ENCODE measurements at places on chromosomes 1 and 21.

DNA sequence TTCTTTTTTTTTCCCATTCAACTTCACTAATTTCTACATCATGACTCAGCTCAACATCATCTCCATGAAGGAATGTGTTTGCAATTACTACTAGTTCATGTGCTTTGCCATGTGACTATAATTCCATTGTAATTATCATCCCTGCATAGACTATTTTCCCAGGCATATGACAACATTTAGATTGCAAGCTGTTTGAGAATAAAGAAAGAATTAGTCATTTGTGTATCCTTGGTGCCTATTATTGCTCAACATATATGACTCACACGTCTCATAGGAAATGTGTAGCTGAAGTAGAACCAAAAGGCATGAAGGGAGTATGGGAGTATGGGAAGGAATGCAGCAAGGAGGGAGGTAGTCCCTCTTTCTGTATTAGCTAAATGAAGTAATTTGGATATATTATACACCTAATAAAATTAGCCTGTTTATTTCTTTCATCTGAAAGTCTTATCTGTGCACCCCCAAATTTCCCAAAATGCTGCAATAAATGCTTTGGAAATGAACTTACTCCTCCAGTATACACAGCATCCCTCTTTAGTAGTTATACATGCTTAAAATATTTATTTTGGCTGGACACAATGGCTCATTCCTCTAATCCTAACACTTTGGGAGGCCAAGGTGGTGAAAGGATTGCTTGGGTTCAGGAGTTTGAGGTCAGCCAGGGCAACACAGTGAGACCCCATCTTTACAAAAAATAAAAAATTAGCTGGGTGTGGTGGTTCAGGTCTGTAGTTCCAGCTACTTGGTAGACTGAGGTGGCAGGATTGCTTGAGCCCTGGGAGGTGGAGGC, 316.9 kb upstream of the ADGRL4 start:
- peak; percentile 92 for DNase-seq

DNA sequence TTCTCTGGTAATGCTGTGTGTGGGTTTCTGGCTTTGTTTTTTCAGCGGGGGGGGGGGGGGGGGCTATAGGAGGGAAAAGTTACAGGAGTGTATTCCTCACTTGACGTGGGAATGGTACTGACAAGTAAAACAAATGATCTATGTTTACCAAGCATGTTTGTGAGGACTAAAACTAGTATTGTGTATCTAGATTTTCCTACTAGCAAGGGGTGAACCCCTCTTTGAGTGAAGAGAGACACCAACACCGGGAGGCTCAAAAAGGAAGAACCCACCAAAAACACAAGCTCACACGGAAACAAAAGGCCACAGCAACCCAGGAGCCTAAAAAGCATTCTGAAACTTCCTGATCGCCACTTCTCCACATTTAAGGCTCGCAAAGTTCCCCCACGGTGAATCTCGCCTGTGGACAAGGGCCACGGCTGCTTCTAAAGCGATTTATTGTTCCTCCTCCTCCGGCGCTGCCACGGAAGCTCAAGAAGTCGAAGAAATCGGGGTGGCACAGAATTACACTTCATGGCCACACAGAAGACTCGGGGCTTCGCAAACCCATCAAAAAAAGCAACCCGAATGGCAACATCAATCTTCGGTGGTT, 703 bp downstream of the PUM1 start:
- no peak for DNase-seq

- DNase-seq, result no peak
Observed at GRCh38 chr1:157781048-157781447, 4.1 kb upstream of the FCRL2 start.

GRCh38 chr1:67816095-67816475, 17.2 kb downstream of the GNG12 start:
- no peak for DNase-seq

- DNase-seq, result no peak
Observed at GRCh38 chr1:18927654-18928272, 25.4 kb upstream of the ALDH4A1 start.

DNA sequence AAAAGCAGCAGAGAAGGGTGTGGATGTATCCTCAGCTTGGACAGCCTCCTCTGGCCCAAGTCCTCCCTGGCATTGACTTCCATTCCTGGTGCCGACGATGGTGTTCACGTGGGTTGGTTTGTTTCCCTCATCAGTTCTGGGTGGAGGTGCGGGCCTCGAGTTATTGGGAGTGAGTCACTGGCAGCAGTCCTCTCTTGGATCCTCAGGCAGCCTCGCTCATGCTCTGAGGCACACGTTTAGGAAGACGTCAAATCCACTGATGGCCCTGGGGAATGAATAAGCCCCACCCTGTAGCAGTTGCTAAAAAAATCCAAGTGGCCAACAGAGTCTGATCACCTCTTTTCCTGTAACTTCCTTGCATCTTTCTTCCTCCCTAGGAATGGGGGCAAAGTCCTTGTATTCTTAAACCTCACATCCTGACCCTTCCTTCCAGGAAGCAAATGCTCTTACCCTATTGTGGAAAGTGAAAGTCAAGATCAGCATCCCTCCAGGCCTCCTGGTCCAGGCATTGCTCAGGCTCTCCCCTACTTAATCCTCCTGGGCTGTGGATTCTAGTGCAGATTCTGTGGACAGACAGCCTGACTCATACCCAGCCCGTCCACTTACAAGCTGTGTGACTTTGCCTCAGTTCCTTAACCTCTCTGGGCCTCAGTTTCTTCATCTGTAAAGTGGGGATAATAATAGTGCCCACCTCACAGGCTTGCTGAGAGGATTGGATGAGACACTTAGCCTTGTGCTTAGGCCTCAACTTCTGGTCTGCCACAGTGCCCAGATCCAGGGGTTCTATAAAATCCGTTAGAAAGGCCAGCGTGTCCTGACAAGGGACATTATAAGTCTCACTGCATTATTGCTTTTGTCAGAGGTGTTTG, 111.1 kb downstream of the TLR5 start:
- DNase-seq, result no peak

DNA sequence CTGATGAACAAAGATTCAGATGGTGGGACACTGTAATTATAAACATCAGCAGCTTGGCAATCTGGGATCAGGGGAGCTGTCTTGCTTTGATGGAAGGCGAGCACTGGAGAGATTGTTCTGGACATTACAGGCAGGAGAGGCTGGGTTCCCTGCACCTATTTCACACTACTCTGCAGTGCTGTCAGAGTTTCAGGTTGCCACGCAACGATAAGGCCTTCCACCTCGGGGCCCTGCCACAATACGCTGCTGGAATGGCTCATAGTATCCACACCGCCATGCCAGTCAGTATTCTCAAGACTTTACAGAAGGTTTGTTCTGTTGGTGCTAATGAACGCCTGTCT, 96.8 kb downstream of the GLIS1 start:
- no peak for DNase-seq

DNA sequence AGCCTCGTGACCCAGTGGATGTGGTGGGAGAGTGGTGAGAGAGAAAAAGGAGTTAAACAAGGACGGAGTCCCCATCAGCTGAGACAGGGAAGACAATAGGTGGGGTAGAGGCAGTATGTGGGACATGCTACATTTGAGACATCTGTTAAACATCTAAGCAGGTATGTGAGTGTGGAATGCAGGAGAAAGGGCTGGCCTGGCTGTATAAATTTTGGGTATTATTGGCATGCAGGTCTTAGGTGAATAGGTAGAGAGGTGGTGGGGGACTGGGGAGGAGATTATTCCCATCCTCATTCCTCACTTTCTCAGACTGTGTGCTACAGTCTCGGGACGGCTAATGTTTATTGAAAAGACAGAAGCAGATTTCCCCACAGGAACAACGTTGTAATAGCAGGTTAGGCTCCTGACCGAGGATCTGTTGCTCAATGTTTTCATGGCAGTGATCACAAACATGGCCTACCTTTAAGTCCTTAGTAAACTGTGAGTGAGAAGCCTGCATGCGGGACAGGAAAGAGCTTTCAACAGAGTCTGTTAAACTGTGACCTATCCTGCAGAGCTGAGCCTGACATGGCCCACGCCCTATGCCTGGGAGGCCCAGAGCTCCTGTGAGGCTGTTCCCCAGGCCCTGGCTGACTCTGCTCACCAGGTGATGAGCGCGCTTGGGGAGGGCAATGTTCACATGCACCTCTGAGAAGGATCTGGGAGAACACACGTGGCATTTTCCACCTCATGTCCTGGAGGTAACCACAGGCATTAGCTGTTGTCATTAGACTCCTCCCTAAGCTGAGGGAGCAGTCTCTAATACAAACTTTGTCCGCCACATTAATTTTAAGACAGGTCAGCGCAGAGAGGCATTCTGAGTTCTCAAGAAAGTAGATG, 16.5 kb downstream of the VSIG8 start:
- no peak for DNase-seq

DNA sequence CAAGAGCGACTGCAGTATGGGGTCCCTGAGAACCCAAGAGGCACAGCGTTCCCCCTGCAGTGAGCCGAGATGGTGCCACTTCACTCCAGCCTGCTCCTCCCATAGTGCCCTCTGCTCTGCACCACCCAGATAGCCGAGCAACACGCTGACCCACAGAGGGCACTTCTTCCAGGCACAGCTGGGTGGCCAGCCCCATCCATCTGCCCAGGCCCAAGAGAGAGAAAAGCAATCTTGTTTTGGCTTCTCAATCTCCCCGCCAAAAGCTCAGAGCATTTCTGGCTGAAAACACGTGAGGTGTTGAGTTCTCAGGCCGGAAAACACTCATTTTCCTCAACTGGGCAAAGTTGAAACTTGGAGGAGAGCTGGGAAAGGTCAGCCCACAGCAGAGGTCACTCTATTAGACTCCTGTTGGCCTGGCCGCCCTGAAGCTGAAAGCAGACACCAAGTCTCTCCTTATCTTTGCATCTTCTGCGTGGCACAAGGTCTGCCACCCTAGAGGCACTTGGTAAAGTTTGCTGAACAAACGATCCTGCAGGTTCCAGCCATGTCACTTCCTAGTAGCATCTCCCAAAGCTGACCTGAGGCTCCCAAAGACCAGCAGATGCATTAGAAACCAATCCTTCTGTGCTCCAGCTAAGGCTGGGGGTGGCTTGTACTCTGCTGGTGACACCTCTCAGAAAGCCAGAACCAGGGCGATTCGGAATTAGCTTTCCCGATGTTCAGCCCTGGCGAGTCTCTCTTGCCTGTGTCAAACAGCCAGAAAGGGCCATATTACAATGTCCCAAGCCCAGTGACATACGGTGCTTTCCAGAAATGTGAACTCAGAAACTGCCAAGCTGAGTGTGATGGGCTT, 10.9 kb downstream of the CAPN9 start:
- no peak for DNase-seq

GRCh38 chr1:96104906-96105305, 616.7 kb upstream of the PTBP2 start:
- no peak for DNase-seq

All from epithelial cell of prostate (primary cell).